ENCODE measurements at places on chromosomes 5 and 9.

GRCh38 chr5:14977058-14977685 is 105.6 kb upstream of the ANKH start:
- DNase-seq: no peak

- DNase-seq: no peak
Observed at GRCh38 chr9:38082446-38083287, 13.6 kb upstream of the SHB start.

GRCh38 chr9:14417237-14417636 is 103.3 kb upstream of the NFIB start:
- DNase-seq: no peak

DNA sequence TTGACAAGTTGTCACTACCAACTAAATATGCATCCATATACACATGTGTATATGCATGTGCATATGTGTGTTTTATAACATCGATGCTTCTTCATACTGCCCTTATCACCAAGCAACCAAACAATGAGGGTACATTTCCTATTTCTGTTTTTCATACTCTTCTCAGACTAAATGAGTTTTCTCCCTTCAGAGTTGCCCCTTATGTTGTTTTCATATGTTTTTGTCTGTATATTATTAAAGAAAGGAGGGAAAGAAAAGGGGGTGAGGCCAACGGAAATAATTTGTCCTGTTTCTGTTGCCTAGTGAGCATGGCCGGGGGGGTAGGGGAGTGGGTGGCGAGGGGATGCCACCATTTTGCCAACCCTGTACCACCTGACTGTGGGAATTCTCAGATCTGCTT is 28.8 kb upstream of the NFIB start:
- DNase-seq: no peak
